ENCODE measurements at places on chromosomes 7 and 10. TPM values are rescaled to one million over a fixed set of nuclear protein-coding genes. Genes with fewer than 3 reads are reported as not detected.

- DNase-seq = no peak
Measured at GRCh38 chr7:31893365-31893764, 176.8 kb downstream of the PDE1C start.

The CPED1 gene
- 28.2 TPM for total RNA-seq

The TFPI2 gene
- 267 TPM for total RNA-seq

GRCh38 chr10:102001435-102002068, 54.4 kb downstream of the ARMH3 start:
- DNase-seq = no peak

The TMEM178B gene
- total RNA-seq = 4.1 TPM

DNA sequence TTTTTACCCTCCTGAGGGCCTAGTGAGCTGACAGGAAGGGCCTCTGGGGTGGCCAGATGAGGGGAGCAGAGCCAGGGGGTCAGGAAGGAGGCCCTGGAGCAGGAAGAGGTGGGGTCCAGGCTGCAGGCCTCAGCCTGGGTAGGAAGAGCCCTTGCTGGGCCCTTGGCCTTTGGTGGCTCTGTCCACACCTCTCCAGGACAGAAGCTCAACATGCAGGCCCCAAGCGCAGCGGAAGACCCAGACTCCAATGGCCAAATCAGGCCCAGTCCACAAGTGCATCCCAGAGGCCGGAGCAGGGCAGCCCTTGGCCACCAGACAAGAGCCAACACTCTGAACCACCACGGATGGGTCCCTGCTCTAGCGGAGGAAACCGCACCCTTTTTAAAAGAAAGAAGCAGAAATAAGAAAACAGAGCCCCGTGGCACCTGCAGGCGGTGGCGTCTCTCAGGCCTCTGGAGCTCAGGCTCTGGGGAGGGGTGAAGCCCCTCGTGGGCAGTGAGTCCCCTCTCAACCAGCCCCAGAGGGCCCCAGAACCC, 52.8 kb downstream of the FOXL3 start:
- no peak for DNase-seq

The MUC12 gene
- 5.6 TPM for total RNA-seq

The CD36 gene
- total RNA-seq = 6.5 TPM

The RSU1 gene
- 151 TPM for total RNA-seq

The RET gene
- total RNA-seq = under 0.01 TPM

DNA sequence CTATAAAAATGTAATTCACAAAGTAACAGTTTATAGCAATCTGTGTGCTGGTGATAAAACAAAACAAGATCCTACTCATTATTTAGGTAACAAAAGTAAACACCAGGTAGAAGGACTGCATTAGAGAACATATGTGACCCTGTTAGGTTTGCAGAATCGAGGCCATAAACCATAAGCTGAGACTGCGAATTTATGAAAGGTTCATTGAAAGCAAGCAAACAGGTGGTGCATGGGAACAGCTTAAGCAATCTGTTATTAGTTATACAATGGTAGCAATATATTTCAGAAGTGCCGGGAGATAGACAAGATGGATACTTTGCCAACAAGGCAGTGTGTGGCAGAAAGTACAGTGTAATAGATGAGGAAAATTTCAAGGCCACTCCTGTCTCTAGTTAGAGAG, 23.5 kb upstream of the FAM133B start:
- DNase-seq = no peak

The PIP gene
- total RNA-seq = not detected

Measured in RPMI7951 (cell line).